ENCODE measurements at places on chromosomes 7 and 10.

- no peak for DNase-seq
Observed at GRCh38 chr10:15541376-15541775, 170.3 kb upstream of the FAM171A1 start.

GRCh38 chr7:82249979-82250378 lies 193.6 kb downstream of the CACNA2D1 start:
- no peak for DNase-seq

GRCh38 chr10:38025283-38025682 lies 14.8 kb downstream of the ZNF33A start:
- no peak for DNase-seq

- peak; percentile 80 for DNase-seq
Observed at GRCh38 chr10:85995791-85996190, 370.8 kb downstream of the GRID1 start.

DNA sequence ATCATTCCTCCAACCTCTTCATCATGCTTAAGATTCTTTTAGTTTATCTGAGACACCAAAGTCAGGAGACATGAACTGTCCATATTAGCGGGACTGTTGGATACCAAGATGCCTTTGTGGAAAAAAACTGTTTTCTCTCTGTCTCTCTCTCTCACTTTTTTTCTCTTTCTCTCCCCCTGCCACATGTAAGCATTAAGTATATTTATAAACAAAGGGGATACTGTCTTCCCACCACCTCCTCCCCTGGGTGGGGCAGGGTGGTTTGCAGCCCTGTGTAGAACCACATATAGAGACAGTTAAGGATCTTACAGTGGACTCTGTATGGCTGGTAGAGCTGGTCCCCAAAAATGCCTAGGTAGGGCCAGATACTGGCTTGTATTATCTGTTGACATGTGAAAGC lies 101.3 kb downstream of the GLI3 start:
- no peak for DNase-seq

DNA sequence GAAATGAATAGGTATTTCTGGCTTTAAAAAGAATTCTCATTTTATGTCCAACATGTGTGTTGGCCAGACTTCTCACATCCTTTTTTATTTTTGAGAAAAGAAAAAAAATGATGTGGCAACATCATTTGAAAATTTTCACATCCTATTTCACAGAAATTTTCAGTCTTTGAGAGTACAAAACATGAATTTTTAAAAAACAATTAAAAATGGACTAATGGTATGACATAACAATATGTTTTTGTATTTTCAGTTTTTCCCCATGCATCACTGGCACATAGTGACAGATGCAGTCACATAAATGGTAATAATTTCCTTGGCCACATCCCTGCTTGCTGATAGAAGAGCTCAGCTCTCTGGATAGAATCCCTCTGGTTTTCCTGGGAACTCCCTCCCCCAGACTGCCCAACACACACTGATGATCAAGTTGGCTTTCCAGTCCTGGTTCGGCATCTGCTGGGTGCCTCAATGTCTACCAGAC lies 188.5 kb upstream of the AGR3 start:
- DNase-seq = peak; percentile 13

- no peak for DNase-seq
Observed at GRCh38 chr7:129370812-129371211, 63.4 kb upstream of the STRIP2 start.

DNA sequence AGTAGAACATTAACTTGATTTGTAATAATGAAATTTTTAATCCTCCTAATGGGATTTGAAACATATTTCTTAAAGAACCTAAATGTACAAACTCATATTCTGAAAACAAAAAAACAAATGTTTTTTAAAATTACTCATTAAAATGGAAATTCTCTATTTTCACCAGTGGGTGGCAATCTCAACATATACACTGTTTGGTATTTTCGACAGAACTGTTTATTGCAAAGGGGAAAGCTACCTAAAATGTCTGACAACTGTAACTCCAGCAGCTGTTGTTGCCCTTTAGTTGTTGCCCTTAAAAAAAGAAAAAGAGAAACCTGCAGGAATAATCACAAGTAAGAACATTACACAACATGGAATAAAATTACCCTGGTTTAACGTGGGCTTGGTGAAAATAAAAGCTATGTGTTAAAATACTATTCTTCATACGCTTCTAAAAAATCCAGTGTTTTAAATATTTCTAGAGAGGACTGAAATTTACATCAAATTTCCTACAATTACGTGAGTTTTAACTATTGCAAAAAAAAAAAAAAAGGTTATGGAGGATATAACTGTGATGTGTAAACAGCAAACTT lies 54.5 kb downstream of the COL1A2 start:
- DNase-seq = peak; percentile 48

DNA sequence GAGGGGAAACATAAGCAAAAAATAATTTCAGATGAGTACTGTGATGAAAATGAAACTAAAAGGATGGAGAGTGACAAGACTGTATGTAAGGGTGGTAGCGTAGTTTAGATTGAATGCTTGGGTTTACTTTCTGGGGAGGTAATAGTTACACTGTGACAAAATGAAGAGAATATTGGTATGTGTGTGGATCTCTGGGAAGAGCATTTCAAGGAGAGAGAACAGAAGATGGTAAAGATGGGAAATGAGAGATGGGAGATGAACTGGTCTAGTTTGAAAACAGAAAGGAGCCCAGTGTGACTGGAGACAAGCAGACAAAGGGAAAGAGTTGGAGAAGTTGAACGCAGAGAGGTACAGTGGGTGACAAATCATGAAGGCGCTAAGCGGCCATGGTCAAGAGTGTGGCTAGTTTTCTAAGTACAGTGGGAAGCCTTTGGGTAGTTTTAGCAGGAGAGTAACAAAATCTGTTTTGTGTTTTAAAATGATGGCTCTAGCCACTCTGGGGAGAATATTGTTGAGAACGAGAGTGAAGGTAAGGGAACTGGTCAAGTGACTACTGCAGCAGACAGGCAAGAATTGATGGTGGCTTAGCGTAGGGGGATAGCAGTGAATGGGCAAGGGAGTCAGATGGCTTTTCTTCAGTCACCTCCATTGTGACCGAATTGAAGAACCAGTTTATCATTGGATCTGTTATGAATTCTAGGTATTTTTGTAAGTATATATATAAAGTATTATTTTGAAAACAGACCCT lies 22.6 kb downstream of the PALS2 start:
- DNase-seq = no peak

GRCh38 chr10:7438196-7438986 lies 27.6 kb upstream of the SFMBT2 start:
- DNase-seq = peak; percentile 54

Measured in Ammon's horn (tissue), 1 donor.